ENCODE measurements at places on chromosomes 12 and 14.

DNA sequence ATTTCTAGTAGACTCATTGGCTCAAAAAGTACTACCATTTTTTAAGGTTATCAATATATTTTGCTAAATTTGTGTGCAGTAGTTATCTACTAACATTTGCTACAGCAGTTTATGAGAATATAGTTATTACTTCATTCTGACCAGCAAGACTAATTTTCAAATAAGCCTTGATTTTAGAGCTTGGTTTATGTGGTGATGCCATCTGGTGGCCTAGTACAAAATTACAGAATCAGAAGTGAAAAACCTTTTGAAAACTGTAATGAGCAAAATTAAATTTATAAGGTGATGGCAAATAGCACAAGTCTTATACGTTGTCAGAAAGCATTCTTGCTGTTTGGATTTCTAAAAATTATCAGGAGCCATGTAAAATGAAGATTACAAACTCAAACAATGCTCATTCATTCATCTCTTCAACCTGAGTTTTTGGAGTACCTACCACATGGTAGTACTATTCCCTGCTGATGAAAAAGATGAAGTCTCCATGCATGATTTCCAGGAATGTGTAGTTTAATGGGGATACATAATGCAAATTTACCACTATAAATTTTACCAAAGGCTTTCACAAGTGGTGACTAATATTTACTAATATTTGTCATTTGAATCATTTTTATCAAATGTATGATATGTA is 51.0 kb downstream of the MAGOHB start:
- DNase-seq, result no peak

DNA sequence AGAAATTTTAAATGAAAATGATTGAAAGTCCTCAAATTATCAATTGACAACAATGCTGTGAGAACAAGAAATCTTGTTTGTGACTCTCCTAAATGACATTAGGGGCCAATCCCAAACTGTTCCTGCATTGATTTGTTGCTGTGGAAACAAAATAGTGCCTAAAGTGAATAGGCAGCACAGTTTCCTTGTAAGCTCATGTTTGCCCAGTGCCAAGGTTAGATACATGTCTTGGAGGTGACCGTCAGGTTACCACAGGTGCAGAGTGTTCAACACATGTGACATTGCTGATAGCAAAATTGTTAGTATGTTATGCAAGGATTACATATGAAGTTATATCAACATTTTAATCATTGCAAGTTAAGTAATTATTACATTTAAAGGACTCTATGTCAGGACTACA is 292.6 kb downstream of the ACSS3 start:
- no peak for DNase-seq

DNA sequence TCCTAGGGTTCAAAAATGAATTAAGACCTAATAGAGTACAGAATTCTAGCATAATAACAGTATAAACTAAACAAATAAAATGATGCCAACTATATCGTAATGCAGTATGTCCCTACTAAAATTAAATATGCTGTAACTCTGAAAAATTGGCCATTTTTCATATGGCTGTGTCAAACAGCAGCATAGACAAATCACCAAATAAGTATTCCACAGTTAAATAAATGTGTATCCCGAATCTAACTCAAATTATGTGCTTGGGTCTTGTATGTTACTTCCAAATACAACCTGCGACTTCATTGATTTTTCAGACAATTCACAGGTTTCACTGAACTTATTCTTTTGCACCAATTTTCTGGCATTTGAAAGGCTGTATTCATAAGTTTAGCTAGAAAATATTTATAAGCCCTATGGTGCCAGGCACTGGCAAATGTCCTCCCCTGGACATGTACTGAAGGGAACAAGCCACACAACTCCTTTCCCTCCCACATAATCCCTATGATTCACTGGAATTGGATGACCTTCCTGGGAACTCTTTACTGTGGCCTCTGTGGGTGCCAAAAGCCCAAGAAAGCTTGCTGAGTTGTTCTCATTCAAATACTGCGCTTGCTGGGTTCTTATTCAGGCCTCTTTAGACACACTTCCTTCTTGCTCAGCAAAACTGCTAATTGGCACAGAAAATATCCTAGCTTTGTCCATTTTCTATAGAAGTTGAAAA is 108.8 kb downstream of the KITLG start:
- no peak for DNase-seq

DNA sequence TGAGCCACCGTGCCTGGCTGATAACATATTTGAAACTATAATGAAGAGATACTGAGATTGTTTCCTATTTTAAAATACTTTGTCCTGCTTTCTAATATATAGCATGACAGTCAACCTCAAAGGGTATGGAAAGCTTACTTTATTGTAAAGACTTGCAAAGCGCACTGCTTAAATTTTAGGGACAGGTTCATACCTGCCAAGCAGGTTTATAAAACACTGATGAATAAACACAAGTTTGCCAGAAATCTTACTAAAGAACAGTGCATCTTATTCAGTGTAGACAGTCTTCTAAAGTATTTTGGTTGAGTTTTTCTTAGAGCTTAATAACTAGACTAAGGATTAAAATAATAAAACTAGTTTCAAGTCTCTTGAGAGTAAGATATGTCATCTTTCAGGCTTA is 4.8 kb downstream of the C12orf71 start:
- no peak for DNase-seq

DNA sequence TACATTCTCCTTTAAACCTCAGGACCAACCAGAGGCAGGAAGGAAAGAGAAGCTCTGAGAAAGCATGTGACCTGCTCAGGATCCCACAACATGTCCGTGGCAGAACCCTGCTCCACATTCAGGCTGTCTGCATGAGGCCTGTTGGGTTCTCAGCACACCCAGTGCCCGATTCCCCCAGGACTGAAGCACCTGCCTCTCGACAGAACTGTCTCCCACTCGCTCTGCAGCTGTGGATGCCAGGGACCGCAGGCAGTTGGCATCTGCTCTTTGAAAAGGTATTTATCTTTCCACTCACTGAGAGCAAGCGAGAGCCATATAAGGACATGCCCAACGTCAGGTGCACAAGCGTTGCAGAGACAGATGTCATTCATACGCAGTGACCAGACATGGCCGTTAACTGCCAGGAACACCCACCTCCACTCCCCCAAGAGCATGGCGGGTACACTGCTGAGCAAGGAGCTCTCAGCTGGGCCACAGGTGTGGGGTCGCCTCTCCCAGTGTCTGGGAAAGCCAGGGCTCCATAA is 18.9 kb downstream of the PITPNM2 start:
- no peak for DNase-seq

DNA sequence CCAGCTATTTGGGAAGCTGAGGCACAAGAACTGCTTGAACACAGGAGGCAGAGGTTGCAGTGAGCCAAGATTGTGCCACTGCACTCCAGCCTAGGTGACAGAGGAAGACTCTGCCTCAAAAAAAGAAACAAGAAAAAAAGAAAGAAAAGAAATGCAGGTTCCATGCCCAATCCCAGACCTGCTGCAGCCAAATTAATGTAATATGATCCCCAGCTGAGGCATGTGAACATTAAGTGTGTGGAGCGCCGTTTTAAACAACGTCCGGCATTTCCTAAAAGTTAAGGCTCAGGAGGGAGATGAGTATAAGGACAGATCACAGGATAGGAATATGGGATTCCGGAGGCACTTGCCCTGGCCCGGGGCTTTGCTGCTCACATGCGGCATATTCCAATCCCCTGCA is 162.9 kb downstream of the KSR2 start:
- DNase-seq, result no peak

DNA sequence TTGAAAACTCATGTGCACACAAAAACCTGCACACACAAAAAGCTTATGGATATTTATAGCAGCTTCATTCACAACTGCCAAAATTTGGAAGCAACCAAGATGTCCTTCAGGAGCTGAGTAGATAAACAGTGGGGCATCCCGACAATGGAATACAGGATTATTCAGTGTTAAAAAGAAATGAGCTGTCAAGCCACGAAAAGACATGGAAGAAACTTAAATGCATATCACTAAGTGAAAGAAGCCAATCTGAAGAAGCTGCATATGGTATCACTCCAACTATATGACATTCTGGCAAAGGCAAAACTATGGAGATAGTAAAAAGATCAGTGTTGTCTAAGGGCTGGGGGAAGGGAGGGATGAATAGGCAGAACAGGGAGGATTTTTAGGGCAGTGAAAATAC is 5.2 kb upstream of the TPCN1 start:
- DNase-seq, result no peak

DNA sequence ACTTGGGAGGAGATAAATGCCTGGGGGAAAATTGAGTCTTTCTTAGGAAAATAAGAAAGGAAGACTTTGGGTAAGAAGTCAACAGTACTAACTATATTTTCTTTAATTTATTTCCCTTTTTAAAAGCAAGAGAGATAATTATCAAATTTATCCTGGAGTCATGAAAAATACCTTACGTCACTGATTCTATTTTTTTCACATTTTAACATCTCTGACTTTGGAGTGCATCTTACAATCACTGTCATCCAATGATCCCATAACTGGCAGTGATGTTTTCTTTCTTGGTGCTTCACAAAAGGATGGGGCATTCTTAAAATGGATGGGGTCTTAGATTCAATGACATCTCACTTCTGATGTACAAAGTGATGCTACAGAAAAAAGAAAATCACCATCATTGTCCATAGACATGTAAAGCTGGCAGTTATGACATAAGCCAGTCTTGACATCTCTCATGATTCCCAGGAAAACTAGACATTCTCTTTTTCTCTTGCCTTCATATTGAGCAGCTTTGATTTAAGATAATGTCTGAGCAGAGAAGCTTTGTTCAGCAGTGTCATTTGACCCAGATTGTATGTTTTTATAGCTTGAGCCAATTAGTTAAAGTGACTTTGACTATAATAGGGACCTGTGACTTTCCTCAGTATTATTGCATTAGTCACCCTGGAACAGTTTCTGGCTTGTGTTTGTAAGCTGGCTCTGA is 236.2 kb downstream of the EGLN3 start:
- no peak for DNase-seq

DNA sequence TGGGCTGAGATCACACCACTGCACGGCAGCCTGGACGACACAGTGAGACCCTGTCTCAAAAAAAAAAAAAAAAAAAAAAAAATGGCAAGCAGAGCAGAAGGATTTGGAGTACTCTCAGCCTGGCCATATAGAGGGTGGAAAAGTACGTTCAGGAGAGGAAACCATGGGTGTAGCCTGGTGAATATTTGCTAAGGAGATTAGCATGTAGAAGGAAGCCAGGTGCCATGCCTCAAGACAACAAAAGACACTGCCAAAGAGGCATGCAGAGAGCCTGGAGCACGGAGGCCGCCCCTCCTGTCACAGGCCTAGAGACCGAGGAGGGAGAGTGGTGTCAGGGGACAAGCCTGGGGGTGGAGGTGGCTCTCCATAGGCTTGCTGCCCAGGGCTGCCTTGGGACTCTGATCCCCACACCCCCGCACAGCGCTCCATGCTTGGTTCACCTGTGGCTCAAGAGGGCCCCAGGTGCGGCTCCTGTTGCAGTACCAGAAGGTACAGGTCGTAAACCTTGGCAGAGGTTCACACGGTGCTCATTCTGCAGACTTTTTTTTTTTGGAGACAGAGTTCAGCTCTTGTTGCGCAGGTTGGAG is 27.9 kb upstream of the DEGS2 start:
- DNase-seq, result no peak

DNA sequence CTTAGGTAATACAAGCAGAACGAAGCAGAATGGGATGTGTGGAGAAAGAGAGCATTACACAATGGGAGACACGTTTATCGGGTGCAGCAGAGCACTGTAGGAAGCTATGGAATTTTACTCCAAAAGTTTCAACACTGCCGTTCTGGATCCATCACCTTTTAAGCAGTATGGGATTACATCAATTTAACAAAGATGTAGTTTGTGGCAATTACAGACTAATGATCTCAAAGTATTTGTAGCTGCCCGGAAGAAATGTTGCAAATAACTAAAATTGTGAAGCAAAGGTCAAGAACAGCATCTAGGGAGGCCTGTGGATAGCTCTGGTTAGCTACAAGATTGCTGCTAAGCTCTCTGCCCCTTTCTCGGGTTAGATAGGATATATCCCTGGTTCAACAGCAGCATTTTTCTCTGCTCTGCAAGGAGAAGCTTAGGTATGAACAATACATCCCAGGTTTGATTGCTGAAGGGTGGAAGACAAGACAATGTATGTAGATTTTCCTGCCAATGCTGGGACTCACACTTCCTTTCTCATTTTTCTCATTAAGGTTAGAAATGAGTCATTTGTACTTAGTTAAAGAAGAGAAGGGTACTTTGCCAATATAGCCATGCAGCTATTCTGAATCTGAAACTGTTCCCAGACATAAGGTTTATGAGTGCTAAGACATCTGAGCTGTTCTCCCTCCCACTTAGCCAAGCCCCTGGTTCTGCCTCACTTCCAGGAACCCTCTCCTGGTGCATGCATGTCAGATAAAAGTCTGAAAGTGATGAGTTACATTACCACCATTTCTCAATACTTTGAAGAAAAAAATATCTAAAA is 75.0 kb upstream of the HIF1A start:
- no peak for DNase-seq

GRCh38 chr14:68911594-68912227 is 67.4 kb downstream of the ACTN1 start:
- no peak for DNase-seq

- no peak for DNase-seq
These were observed 525.3 kb downstream of the MED13L start for GRCh38 chr12:115752156-115752555.

DNA sequence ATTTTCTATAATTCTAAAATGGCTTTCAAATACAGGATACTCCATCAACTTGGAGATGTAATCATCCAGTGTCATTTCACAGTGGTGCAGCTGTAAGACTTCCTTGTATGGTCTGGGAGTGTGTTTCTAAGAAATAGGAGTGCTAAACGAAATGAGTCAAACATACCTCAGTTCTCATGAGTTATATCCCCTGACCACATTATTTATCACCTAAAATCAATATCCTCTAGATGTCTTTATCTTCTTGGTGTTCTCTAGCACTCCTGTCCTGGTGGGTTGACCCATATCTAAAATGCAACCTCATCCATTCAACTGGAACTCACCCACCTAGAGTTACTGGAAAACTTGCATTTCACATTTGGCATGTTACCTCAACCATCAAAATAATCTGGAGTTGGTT is 33.2 kb downstream of the TMEM30B start:
- DNase-seq, result no peak

DNA sequence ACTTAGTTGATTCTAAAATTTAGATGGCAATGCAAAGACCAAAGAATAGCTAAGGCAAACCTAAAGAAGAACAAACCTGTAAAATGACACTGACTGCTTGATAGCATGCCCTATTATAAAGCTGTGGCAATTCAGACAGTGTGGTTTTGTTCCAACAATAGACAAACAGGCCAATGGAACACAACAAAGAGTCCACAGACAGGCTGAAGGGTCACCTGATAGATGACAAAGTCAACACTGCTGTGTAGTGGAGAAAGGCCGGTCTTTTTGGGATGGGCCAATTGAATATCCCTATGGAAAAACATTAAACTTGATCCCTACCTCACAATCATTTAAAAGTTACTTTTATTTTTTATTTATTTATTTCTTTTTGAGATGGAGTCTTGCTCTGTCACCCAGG is 33.8 kb upstream of the SLC25A3 start:
- DNase-seq, result no peak

- no peak for DNase-seq
These were observed 6.7 kb upstream of the ALDH2 start for GRCh38 chr12:111759991-111760390.

Measured in ascending aorta (tissue), 2 donors.